ENCODE measurements at places on chromosomes 7 and 10. TPM values are rescaled to one million over a fixed set of nuclear protein-coding genes. Genes with fewer than 3 reads are reported as not detected.
A peak's percentile ranks its signal among the peaks of the same experiment; 100 is the strongest.

DNA sequence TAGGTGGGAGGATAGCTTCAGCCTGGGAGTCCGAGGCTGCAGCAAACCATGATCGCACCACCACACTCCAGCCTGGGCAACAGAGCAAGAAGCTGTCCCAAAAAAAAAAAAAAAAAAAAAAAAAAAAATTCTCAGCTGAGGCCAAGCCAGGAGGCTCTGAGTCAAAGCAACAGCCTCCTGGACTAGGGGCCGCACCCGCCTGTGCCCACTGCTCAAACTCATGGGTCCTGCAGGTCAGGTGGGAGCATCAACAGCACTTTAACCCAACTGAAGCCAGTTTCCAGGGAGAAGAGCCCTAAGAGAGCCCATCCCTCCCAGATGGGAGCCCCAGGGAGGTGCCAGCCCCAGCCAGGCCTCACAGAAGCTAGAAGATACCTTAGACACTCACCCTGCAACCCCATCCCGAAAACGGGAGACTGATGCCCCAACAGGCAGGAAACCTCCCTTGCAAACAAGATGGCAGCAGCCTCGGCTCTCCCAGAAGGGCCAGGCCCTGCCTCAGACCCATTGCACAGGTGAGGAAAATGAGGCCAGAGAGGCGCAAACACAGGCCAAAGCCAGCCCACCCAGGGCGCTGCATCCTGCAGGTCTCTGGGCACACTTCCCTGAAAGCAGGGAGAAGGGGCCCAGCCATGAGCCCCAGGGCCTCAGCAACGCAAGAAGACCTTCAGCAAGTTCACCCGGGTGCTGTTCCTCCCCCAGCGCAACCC lies 11.0 kb downstream of the PDGFA start:
- no peaks in the 10 kb centered on the region for H3K36me3 ChIP-seq
- no peaks in the 10 kb centered on the region for H3K27me3 ChIP-seq
- no peaks in the 10 kb centered on the region for H3K4me1 ChIP-seq
- no peak overlapping the region for H3K4me3 ChIP-seq

DNA sequence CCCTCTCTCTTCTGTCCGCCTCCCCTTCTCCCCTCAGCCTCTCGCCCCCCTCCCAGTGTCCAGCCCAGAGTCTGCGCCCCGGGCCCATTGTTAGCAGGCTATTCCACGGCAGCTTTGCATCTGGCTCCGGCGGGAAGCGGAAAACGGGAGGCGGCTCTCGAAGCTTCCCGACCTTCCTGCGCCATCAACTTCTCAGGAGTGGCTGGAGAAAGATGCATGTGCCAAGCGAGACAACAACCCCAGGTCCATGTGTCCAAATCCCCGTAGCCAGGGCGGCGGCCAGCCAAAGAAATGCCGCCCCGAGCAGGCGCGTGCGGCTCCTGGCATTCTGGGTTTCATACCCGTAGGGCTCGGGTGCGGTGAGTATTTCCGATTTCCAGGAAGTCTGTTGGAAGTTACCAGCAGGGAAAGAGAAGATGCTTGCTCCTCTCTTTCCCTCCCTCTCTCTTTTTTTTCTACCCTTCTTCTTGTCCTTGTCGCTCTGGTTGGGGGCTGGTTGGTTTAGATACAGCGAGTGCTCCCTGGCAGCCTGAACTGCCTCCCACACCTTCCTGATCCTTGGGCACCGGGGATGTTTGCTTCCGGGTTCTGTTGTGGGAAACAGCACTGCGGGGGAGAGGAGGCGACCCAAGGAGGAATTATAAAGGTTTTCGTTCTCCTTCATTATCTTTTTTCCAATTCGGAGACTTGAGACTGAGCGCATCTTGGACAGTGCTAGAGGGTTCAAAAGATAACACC lies 1.2 kb upstream of the HOXA2 start:
- H3K27me3 ChIP-seq, result no peaks in the 10 kb centered on the region
- DNase-seq, result peak; percentile 50
- no peaks in the 10 kb centered on the region for H3K4me1 ChIP-seq
- no peaks in the 10 kb centered on the region for H3K36me3 ChIP-seq
- H3K4me3 ChIP-seq, result peak overlapping the region; percentile 24

GRCh38 chr10:121988361-121989324 lies at the start of gene TACC2:
TSS of gene TACC2 (plus strand) at chr10:121989163. CDS start at chr10:122021982, 32,819 bp downstream.
- DNase-seq, result no peak
- H3K27ac ChIP-seq, result no peak within 1 kb of the TSS
- H3K27me3 ChIP-seq, result no peaks in the 10 kb centered on the region
- no peaks in the 10 kb centered on the region for H3K36me3 ChIP-seq

GRCh38 chr7:4689668-4690067 lies 7.6 kb downstream of the FOXK1 start:
- H3K4me1 ChIP-seq, result no peaks in the 10 kb centered on the region
- no peaks in the 10 kb centered on the region for H3K36me3 ChIP-seq
- no peak overlapping the region for H3K4me3 ChIP-seq
- no peak overlapping the region for H3K27ac ChIP-seq
- DNase-seq, result no peak

DNA sequence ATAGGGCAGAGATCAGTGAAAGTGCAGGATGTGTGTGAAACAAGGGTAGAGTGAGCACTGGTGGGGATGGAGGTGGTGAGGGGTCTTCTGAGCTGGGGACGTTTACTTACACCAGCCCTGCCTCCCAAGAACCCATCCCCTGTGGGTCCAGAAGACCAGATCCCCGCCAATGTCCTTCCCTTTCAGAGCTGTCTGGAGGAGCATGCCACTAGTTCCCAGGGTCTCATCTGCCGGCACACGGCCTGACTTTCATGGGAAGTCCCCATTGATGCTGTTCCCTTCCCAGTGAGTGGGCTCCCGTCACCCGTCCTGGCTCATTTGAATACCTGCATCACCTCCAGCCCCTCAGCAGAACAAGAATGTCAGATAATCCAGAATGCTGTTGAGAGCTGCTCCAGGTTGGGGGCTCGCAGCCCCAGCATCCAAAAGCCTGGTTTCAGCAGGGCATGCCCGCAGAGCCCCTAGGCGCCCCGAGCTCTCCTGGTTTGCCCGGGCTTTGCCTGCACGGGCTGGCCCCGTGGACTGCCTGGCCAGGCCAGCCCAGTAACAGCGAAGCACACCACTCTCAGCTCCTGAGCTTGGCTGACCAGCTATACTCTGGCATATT lies 246.7 kb downstream of the MGMT start:
- H3K27me3 ChIP-seq, result no peaks in the 10 kb centered on the region
- H3K36me3 ChIP-seq, result no peaks in the 10 kb centered on the region
- DNase-seq, result no peak
- H3K4me3 ChIP-seq, result no peak overlapping the region
- no peaks in the 10 kb centered on the region for H3K4me1 ChIP-seq
- H3K27ac ChIP-seq, result no peak overlapping the region

DNA sequence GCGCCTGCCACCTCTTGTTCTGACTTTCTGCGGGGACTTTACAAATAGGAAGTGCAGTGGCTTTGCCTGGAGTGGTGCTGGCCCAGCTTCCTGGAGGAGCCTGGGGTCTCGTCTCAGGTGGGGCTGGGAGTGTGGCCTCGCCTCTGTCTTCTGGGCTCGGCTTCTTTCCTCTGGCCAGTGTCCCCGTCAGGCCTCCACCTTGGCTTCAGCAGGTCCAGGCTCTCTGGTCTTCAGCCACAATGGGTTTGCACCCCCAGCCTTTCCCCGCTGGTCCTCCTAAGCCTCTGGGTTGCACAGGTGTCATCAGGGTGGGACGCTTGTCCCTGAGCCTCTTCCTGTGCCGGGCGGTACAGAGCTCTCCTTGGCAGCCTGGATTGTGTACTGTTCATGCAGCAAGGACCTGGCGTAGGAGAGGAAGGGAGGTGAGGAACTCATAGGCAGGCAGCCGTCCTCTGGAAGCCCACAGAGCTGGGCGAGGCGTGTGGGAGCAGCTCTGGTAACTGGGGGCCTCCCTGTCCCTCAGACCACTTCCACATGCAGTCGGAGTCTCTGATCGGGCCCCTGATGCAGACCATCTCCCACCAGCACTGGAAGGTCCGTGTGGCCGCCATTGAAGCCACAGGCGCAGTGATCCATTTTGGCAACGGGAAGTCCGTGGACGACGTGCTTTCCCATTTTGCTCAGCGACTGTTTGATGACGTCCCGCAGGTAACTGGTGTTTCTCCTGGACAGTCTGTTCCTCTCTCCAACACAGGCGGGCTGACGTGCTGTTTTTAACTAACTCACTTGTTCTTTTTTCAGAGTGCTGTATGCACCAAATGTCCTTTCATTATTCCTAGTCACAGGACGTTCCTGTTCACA lies 2.3 kb upstream of the PRKAR1B start:
- no peak overlapping the region for H3K4me3 ChIP-seq
- DNase-seq, result no peak
- no peak overlapping the region for H3K27ac ChIP-seq
- H3K4me1 ChIP-seq, result no peaks in the 10 kb centered on the region
- no peaks in the 10 kb centered on the region for H3K27me3 ChIP-seq

DNA sequence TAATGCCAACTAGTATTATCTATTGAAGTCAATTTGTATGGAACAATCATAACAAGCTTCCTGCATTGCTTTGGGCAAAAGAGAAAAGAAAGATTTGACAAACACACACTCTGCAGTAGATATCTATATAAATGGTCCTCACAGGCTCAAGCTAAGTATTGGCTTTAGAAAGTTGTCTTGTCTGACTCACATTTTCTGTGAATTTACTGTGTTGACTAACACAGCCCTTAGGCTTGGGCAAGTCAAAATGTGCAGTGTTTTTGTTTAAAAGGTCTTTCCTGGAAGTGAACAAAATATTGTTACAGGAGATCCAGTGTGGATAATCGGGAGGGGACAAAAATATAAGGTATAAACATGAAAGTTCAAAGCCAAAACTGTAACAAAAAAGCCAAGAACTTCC lies 194.4 kb downstream of the RELN start:
- DNase-seq, result no peak
- H3K27me3 ChIP-seq, result no peaks in the 10 kb centered on the region
- H3K4me3 ChIP-seq, result no peak overlapping the region
- no peaks in the 10 kb centered on the region for H3K36me3 ChIP-seq
- no peak overlapping the region for H3K27ac ChIP-seq

DNA sequence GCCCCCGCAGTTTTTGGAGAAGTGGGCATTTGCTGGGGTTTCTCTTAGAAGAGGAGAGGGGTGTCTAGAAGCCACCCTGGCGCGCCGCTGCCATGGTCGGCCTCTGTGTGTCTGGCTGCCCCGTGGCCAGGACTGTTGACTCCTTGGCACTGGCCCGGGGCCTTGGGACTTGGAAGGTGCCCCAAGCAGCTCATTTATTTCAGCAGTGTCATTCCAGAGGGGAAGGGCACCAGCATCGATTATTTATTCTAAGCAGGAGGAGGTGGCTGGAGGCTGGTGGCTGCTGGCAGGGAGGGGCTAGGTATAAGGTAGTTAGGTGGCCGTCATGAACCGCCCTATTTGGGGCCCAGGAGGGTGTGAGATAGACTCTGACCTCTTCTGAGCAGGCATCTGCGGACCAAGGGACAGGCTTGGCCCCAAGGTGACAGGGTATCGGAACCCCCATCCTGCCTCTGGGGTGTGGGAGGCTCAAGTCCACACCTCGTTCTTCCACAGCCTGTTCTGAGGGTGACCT lies 1.6 kb downstream of the GTF2IRD1 start:
- no peak overlapping the region for H3K4me3 ChIP-seq
- no peaks in the 10 kb centered on the region for H3K27me3 ChIP-seq
- DNase-seq, result no peak

DNA sequence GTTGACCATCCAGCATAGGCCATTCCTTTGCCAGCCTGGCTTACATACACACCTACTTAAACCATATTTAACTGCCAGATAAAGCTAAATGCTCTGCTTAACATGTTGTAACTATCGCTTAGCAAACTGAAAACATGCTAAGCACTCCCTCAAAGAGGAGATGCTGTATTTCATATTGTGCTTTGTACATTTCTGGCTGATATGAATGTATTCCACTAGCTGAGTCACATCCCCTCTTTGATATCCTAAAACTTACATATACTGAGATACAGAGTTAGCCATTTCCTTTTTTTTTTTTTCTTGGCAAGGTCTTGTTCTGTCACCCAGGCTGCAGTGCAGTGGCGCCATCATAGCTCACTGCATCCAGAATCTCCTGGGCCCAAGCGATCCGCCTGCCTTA lies 99.4 kb downstream of the TPST1 start:
- H3K4me1 ChIP-seq, result no peaks in the 10 kb centered on the region
- H3K27me3 ChIP-seq, result no peaks in the 10 kb centered on the region
- H3K36me3 ChIP-seq, result no peaks in the 10 kb centered on the region
- no peak overlapping the region for H3K27ac ChIP-seq

The PHKG1 gene
- 9.3 TPM for total RNA-seq

The MOSPD3 gene
- 15.1 TPM for total RNA-seq
